NCI-H2107 (cell line): ENCODE measurements at places on chromosomes 7 and 10.

- no peak for DNase-seq
Observed at GRCh38 chr10:9437131-9437530, 1382.6 kb downstream of the GATA3 start.

- no peak for DNase-seq
Observed at GRCh38 chr7:28224675-28225074, 44.1 kb upstream of the JAZF1 start.

DNA sequence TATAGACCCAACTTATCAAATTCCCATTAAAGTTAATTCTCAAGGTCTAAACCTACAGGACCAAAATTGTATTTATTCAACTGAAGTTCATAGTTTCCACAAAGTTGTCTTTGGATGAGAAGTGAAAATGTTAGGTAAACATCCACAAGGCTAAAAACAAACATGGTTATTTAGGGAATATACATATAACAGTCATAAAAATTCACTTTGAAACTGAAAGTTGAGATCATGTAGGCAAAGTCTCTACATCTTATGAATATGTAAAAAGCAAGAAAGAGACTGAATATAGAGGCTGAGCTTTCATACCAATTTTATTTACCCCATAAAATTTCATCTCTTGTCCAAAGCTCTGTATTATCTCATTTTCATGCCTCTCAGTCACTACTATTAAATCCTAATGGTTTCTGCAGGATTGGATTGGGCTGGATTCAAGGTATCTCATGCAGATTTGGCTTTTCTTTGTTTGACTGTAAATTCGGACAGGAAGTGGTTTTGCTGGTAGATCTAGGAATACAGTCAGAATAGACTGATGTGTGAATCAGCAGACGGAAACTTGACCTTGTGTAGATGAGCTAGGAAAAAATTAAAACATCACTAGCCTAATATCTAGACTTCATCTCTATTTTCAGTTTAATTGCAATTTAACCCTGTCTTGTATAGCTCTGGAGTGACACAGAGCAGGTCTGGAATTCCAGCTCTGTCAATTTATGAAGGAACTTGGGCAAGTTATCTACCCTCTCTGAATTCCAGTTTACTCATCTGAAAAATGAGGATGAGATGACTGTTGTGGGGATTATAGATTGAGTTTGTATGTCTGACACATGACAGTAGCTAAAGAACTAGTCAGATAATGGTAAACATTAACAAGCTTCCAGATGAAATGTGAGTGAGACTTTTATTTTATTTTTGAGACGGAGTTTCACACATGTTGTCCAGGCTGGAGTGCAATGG lies 27.3 kb upstream of the SKAP2 start:
- no peak for DNase-seq

GRCh38 chr7:105157278-105157677 lies 143.3 kb downstream of the KMT2E start:
- DNase-seq = no peak

DNA sequence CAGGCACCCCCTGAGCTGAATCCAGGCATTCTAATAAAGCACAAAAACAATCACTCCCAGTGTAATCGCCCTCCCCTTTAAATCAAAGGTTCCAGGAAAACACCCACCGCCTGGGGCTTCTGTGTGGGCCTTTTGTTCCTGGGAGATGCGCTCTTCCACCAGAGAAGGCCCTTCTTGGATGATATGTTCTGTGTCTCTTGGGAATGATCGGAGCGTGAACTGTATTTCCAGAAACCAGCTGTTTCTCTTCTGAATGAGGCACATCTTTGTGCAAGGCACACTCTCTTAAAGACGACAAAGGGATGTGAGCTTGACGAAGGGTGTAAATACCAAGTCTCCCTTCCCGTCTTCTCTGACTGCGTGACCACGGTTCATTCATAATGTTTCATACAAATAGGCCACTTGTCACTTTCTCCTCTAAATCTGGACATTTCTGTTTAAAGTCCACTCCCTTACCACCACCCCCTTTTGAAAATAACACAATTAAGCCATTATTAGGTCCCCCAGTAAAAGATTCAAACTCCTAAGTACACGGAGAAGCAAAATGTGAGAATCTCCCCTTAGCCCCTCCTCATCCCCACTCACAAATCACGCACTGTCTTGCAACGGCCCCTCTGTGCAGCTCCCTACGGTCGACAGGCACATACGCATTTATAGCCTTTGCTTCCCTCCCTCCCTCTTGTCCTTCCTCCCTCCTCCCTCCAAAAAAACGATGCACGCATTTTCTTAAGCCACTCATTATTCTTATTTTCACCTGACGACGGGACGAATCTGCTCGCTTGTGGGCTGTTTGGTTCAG lies 45.6 kb upstream of the ENO4 start:
- DNase-seq = no peak

DNA sequence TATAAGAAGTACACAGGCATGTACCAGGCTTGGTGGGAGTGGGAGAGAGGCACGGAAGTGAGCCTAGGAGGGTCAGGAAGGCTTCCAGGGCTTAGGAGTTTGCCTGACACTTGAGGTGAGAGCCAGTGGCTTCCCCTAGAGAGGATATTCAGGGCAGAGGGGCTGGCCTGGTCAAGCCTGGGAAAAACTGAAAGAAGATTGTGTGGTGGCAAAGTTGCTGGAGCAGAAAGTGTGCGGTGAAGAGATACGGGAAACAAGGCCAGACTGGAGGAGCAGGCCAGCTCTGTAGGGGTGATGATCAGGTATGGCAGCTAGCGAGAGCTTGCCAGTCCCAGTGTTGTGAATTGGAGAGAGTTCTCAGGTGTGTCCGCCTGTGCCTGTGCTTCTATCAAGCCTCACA lies 129.9 kb downstream of the CCNY start:
- no peak for DNase-seq
